ENCODE measurements at places on chromosomes 16 and 17.

GRCh38 chr16:73743665-73744496 is 552.7 kb upstream of the PSMD7 start:
- no peak for DNase-seq

GRCh38 chr16:17379121-17379571 is 91.6 kb downstream of the XYLT1 start:
- no peak for DNase-seq

DNA sequence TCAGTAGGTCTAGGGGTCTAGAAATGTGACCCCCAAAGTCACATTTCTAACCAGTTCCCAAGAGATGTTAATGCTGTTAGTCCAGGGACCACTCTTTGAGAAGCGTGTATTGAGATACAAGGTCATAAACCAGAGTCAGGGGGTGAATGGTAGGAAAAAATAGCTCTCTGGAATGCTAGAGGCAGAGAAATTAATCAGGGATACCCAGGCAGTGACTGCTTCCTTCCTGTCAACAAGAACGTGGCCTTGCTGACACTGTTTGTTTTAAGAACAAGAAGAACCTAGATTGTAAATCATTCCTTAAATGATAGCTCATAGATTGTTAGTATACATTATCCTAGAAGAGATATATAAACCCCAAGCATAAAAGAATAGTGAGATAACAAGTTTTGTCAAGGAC is 43.8 kb downstream of the PITPNM3 start:
- no peak for DNase-seq

- DNase-seq = no peak
These were observed 57.9 kb upstream of the CES5A start for GRCh38 chr16:55933038-55933437.

DNA sequence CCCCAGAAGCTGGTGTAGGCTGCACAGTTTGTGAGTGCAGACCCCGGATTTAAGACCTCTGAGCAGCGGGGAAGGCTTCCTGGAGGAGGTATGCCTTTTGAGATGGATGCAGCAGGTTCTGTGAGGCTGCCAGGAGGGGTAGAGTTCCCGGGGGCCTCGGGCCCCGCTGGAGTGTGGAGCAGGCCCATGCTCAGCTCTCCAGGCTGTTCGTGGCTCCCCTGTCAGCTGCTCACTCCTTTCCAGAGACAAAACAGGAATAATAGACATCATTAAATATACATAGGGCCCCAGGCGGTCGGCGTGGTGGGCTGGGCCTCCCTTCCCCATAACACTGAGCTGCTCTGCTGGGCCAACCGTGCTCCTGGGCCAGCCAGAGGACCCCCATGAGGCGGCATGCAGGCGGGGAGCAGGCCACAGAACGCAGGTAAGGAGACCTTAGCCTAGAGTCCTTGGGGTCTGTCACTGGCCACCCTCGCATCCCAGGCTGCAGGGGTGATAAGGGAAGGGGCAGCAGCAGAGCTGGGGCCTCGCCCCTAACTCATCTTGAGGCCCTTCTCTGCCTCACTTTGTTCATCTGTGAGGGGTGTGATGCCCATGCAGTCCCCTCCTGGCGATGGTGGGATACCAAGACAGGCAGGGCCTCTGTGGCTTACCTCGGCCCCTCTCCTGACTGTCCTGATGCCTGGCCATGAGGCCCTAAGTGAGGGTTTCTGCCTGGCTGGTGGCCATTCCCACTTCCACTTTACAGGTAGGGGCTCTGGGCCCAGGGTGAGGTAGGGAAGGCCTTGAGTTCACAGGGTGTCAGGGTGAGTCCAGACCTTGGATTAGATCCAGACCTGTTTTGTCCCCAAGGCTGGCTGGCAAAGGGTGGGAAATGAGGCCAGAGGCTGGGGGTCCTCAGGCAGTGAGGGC is at the start of gene MYO15A:
Gene MYO15A (plus strand): TSS at position 356 of the 912 bp plus-strand sequence. CDS start 10,045 bp downstream, outside the sequence.
- DNase-seq = no peak

GRCh38 chr17:61478790-61479492 is 26.7 kb downstream of the TBX4 start:
- no peak for DNase-seq

DNA sequence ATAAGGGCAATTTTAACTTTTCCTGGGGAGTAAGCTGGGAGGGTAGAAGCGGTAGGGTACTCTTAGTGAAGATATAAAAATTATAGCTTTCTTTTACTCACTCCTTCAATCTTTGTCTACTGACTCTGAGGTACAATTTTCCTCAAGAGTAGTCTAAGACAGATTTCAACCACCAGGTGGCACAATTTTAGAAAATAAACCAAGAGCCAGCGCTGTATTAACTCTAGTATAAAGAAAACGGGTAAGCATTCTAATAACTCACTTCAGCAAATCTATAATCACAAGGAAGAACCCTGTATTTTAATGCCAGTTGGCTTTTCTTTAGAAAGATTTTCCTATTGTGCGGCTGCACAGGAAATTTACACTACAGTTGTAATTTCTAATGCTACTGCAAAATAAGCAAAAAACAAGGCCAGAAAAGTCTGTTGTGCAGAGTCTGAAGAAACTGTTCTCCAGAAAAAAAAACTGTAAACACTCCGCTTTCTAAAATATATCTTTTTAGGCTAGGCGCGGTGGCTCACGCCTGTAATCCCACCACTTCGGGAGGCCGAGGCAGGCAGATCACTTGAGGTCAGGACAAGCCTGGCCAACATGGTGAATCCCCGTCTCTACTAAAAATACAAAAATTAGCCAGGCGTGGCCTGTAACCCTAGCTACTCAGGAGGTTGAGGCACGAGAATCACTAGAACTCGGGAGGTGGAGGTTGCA is 1.9 kb downstream of the CMC2 start:
- peak; percentile 84 for DNase-seq

- DNase-seq = no peak
These were observed 279.0 kb upstream of the ZFHX3 start for GRCh38 chr16:73326770-73327470.

GRCh38 chr16:11796227-11797165 is 562 bp downstream of the ZC3H7A start:
- DNase-seq = no peak

GRCh38 chr17:74430706-74431567 is 951 bp upstream of the GPRC5C start:
- DNase-seq = no peak

DNA sequence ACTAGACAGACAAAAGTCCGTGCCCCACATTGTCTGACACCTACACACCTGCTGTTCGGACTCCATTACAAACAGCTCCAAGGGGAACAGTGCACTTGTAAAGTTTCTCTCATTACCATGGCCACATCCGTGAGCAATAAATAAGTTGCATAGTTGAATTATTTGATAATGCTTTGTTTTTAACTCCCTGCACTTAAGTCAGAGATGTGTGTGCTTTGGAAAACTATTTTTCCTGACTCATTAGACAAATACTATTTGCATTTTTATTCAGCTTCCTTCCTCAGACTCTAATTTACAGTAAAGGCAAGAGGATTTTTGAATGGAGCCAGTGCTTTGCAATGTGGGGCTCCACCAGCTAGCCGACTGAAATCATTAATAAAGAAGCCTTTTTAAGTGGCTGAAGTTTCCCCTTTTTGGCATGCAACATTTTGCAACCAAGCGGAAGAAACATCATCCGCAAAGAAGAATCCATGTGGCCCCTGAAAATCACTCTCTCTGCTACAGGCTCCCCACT is 6.5 kb upstream of the CCL2 start:
- DNase-seq = no peak

GRCh38 chr16:12094537-12095265 is 118.2 kb downstream of the SNX29 start:
- no peak for DNase-seq
